Upper lobe of left lung (tissue), 6 donors: ENCODE measurements at places on chromosomes 6 and 20. TPM values are rescaled to one million over a fixed set of nuclear protein-coding genes. Genes with fewer than 3 reads are reported as not detected.

GRCh38 chr6:106390088-106390487 is 29.6 kb downstream of the CRYBG1 start:
- no peak for DNase-seq

- no peak for DNase-seq
Measured at GRCh38 chr6:145953200-145953599, 11.0 kb downstream of the SHPRH start.

DNA sequence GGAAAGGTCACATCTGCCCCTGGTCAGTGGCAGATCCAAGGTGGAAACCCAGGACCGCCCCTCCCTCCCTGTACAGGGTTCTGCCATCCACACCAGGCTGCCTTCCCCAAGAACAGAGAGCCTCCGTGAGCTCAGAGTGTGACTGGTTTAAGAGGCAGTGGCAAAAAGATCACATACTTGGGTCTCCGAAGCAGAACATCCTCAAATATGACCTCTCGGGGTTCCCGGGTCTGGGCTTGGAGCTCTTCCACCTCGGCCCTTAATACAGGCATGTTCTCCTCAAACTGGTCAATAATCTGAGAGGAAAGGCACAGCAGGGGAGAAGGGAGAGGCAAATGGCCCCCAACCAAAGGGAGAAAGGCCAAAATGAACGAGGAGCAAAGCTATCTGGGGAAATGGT is 14.8 kb downstream of the C20orf96 start:
- no peak for DNase-seq

The GRM1 gene
- not detected for total RNA-seq

The ERVFRD-1 gene
- 0.71 TPM for total RNA-seq

The ZNF311 gene
- 1.7 TPM for total RNA-seq

The TOX2 gene
- 29.3 TPM for total RNA-seq

The NTSR1 gene
- 0.26 TPM for total RNA-seq

The COL21A1 gene
- 3.2 TPM for total RNA-seq
